ENCODE measurements at places on chromosomes 2 and 18.

DNA sequence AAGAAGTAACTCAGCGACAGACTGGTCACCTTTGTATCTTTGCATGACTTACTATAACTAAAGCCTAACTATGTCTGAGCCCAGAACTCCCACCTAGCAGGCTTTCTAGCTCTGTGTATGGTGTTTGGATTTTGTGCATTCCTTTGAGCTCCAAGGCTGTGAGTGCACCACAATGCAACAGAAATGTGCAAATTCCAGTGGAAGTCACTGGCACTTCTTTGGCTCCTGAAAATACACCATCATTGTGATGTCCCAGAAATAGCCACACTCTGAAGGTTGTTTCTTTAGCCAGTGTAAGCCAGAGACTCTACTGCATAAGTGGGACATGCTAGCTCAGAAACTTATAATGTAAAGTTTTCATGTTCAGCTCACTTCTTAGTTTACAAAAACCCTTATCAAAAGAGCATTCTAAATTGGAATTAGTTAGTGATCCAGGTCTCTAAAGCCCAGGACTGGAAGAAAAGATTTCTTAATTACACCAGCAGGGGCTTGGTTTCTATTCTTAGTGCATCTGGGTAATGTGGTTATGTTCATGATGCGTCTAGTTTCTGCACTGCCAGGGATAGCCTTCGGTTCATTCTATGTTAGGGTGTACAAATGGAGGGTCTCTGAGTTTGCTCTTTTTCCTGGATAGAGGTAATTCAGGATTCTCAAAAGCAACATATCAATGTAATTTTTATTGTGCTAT, 1239.5 kb upstream of the ZEB2 start:
- DNase-seq: no peak

GRCh38 chr2:100895934-100896685, 76.2 kb downstream of the NPAS2 start:
- peak; percentile 49 for DNase-seq

DNA sequence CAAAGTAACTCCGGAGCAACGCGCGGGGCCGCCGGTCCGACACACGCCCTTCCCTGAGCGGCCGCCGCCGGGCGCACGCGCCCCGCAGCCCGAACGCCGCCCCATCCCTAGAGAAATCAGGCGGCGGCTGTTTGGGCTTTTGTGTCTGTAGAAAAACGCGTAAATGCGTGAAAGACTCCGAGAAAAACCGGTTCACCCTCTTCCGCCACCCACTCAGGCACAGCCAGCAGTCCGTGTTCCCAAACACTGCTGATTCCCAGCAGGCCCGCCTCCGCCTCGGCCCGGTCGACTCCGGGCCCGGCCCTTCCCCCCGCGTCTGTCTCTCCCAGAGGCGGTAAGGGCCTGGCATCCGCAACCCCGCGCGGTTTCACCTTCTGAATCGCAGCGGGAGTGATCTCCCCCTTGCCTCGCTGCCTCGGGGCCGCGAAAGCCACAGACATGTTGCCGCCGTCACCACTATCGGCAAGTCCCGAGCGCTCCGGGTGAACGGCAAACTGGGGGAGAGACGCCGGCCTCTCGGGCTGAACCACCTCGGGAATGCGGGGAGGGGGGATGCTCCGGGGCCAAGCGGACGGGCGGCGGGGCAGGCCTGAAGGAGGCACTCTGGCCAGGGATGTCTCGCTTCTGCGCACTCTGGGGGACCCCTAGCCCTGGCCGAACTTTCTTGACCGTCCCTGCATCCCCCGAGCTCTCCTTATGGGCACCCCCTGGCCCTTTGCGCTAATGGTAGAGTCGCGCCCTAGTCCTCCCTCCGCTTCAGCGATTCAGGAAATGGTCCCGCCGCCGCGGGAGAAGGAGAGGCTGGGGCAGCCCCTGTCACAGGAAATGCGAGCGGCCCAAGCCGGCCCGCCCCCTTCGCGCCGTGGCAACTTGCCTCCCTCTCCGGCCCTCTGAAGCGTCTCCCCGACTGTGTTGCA, at the start of gene SS18:
TSS of gene SS18 (minus strand) at position 484 of the 917 bp plus-strand sequence. CDS start at position 440, 44 bp downstream.
- peak; percentile 96 for DNase-seq

DNA sequence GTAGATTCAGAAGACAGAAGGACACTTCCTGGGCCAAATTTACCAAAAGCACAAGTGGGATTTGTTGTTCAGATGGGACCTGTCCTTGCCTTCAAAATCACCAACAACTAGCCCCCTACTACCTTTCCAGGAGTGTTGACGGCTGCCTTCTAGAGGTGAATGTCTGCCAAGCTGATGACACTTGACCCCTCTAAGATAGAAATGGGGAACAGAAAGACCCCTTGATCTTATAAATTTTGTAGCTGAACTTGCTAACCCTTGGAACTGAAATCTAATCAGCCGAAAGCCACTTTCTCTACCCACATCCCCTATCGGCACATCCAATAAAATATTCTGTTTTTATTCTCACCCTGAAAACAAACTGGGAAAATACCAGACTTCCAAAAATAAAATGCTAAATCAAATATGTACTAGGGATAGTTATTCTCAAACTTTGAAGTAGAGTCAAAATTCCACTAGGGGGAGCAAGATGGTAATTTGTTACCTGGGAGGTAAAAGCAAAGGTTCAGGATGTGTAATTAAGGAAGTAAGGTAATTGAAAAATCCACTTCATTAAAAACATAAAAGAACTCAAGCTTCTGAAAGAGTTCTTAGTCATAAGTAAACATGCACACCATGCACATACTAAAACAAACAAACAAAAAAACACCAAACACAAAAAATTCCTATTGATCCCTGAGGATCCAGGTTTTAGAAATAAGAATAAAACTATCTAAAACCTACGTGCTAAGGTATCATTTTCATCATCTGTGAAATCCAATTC, 119.2 kb downstream of the ANKRD44 start:
- no peak for DNase-seq

DNA sequence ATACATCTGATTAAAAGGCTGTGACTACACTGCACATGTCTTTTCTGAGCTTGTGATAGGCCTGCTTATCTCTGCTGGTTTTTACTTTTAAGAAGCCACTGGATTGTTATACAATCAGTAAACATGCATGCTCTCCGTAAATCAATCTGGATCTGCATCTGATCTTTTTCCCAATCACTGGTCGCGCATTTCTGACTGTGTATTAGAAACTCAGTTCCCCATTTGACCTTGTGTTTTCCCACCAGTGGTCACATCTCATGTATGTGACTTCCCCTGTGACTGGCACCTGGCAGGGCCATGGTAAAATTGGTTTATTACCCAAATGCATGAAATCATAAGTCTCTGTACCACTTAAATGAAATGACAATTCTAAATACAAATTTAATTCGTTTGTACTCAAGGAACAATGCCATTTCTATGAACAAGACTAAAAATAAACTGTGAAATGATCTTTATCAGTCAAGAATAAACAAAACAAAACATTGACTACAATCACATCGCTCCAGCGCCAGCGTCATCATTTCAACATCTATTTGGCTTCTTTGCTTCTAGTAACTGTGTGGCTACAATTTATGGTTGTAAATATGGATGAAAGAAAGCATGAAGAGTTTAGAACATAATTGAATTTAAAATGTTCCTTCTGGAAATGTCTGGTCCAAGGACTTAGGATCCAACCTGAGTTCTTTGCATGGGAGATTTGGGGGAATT, 396.6 kb upstream of the TRIB2 start:
- DNase-seq: no peak

DNA sequence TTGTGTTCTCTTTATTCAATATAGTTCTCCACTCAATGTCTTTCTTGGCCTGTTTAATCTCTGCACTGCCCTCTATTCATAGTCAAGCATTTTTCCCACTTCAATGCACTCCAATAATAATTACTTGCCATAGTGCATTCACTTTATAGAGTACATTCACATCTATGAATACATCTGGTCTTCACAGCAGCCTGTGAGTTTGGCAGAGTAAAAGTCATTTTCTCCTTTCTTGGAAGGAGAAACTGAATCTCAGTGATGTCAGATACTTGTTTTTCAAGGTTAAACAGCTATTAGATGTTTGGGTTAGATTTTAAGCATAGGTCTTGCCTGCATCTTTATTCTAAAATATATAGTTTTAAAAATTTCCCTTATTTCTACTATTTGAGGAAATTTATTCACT, 373.2 kb downstream of the TRIB2 start:
- no peak for DNase-seq

GRCh38 chr2:129812071-129812470, 167.4 kb upstream of the RAB6C start:
- no peak for DNase-seq

DNA sequence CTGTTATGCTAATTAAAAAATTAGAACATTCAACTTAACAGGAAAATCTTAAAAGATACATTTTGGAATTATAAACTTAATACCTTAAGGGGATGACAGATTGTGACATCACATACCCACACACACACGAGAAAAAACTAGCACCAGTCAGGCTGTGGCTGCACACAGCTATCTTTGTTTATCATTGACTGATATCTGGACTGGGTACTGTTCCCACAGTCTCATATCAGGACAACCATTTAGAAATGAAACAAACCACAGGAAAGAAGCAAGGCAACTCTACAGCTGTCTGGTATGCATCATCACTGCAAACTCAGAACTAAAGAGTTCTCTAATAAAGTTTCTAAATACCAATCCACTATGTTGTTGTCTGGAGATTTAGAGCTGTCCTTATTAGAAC, 210.9 kb upstream of the SMAD7 start:
- no peak for DNase-seq

- no peak for DNase-seq
Measured at GRCh38 chr2:142592171-142592570, 285.3 kb upstream of the KYNU start.

GRCh38 chr2:42775810-42776209, 11.9 kb upstream of the OXER1 start:
- no peak for DNase-seq

- no peak for DNase-seq
Measured at GRCh38 chr2:124025891-124026434, 876 bp downstream of the CNTNAP5 start.

DNA sequence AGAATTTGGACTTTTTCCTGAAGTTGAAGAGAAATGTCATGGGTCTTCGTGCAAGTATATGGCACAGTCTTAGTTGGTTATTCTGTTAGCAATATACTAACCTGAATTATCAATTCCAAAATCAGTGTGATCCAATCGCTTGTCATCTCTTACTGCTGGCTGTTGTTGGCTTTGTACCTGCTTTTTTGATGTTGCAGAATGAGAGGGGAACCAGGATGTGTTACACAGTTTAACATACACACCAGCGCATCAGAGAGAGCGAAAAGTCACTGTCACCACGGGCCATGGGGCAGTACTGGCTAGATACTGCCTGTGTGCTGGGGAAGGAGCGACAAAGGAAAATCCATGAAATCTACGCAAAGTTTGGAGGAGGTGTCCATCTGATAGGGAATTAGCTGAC, 59.3 kb upstream of the SPP2 start:
- DNase-seq: no peak

GRCh38 chr18:79933765-79934164, 17.7 kb downstream of the SLC66A2 start:
- peak; percentile 79 for DNase-seq

GRCh38 chr2:241952816-241953215, 83.3 kb downstream of the RTP5 start:
- DNase-seq: no peak

DNA sequence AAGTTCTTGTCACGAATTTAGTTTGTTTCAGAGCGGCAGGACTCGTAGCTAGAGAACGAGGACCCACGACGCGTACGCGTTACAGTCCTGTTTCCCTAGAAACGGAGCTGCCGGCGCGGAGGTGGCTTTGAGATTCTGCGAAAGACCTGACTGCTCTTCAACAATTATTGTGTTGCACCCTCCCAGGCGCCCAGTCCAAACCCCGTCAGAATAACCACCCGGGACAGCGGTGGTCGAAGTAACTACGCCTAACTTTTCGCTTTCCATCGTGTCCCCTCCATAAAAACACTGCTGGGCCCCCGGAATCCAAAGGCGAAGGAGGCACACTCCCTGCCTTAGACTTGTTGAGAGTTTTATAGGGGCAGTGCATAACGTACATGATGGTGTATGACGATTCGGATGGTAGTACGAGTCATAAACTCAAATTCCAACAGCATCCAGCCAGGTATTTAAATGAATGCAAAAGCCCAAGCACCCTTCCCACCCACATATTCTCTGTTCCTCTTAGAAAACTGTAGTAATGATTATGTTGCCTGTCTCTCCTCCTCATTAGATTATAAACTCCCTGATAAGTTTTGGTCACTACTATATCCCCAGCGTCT, 651 bp upstream of the STAM2 start:
- no peak for DNase-seq

DNA sequence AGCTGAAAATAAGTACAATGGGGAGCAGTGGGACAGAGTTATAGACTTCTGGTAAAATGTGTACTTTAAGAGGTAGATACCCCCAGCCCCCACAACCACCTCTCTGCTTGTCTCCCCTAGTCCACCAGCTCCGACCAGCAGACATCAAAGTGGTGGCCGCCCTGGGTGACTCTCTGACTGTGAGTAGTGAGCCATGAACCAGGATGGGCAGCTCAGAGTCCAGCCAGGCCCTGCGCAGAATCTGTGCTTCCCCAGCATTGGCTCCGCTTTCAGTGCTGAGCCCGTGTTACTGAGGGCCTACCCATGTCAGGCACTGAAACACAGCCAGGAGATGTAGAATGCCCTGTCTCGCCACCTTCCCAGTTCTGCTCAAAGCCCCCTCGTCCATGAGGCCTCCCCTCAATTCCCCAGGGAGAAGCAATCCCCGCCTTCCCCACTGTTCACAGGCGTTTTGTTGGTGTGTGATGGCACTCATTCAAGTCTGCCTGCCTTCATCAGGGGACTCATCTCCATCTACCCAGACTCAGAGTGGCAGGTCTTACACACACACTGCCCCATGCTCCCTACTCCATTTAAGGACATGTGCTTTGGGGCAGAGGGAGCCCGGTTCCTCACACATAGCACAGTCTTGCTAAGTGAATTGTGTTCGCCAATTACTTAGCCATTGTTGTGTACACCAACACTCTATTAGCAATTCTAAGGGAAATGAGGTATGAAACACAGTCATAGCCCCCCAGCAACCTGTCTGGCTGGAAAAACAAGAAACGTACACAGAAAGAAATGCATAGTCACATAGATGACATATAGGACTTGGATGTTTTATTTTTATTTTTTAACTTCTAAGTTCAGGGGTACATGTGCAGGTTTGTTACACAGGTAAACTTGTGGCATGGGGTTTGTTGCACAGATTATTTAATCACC, 122.6 kb downstream of the PLB1 start:
- no peak for DNase-seq

DNA sequence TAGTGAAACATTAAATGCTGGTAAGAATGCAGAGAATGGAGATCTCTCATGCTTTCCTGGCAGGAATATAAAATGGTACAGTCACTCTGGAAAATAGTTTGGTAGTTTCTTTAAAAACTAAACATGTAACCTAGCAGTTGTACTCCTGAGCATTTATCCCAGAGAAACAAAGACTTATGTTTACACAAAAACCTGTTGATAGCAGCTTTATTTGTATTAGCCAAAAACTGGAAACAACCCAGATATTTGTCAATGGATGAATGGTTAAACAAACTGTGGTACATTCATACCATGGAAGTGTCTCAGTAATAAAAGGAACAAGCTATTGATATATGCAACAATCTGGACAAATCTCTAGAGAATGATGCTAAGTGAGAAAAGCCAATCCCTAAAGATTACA, 81.7 kb upstream of the CTAGE1 start:
- no peak for DNase-seq

GRCh38 chr2:127083819-127084503, 23.0 kb downstream of the BIN1 start:
- no peak for DNase-seq

GRCh38 chr2:238146884-238147544, 8.5 kb downstream of the KLHL30 start:
- DNase-seq: no peak

GRCh38 chr2:48496849-48497248, 33.1 kb upstream of the STON1 start:
- no peak for DNase-seq

GRCh38 chr2:10345126-10345525, 42.4 kb downstream of the HPCAL1 start:
- no peak for DNase-seq

All from endodermal cell (in vitro differentiated cells).